Tongue (tissue), 3 donors: ENCODE measurements at places on chromosomes 1 and 21. TPM values are rescaled to one million over a fixed set of nuclear protein-coding genes. Genes with fewer than 3 reads are reported as not detected.

DNA sequence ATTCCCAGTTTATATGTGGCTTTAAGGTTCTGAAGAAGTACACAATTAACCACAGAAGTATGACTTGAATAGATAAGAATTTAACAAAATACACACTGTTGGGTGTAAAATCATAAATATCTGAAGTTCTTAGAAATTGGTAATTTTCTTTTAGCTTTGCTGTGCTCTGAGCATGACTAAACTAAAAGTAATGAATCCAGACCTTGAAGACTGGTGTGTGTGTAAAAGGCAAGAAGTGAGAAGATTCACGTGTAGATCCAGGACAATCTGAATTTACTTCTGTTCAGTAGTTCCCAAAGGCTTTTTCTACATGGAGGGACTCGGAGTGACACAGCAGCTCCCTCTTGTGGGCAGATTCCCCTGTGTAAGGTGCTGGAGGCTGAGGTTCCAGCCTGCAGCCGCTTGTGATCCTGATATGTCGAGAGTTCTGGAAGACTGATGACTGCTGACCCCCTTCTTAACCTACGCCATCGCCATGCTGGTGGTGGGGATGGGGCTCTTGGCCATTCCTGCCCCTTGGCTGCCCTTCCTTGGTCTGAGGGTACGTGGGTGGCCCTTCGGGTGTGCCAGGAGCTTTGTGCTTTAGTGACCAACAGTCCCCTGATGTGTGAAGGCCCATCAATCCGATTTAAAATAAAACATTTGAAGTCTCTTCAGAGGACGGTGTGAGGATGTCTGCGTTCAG, 62.7 kb downstream of the ADARB1 start:
- peak; percentile 95 for DNase-seq

DEPDC1 gene
- 9.4 TPM for total RNA-seq

DNA sequence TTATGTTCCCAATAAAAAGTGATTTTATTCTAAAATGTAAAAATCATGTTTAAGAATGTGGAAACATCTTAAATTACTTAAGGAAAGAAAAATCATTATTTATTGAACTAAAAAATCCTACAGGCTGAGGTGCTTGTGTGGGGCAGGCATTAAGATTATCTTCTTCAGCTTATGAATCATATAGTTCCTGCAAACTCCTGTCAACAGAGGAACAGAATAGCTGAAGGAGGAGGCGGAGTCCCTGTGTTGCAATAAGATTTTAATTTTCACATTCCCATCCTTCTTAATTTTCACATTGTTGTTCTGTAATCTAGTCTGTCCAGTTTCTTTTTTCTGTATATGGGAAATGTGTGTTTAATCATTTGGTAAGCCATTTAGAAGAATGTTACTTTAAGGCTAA, 20.6 kb upstream of the OLFML3 start:
- DNase-seq: no peak

DNA sequence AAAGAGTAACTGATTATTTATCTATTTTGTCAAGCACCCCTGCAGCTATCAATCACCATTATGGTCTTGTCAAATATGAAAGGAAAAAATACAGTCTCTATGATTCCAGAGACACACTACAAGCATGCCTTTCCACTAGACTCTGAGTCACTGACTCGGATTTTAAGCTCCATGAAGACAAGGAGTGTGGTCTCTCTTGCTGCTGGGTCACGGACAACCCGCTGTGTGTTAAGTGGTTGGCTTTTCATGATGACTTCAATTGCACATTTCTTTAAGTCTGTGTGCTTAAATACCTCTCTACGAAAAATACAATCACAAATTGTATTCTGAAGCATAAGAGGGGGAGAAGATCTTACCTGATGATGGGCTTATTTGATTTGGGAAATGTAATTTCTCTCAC, 14.0 kb upstream of the GNG4 start:
- no peak for DNase-seq

- no peak for DNase-seq
These were observed 195.5 kb upstream of the DUSP10 start for GRCh38 chr1:221937155-221937953.

- DNase-seq: peak; percentile 46
These were observed 135.4 kb downstream of the LMO4 start for GRCh38 chr1:87464022-87464490.

GRCh38 chr1:49050041-49050440, 273.4 kb upstream of the BEND5 start:
- DNase-seq: no peak

GRCh38 chr1:153565529-153566374, at the start of gene S100A2:
TSS of gene S100A2 (minus strand) at chr1:153565844. CDS start at chr1:153563877, 1,967 bp downstream.
- peak; percentile 68 for DNase-seq

- no peak for DNase-seq
These were observed 291.3 kb downstream of the OMA1 start for GRCh38 chr1:58255192-58255591.

VAV3 gene
- 39.8 TPM for total RNA-seq

GRCh38 chr1:193270996-193271395, 84.6 kb upstream of the B3GALT2 start:
- DNase-seq: no peak

DNA sequence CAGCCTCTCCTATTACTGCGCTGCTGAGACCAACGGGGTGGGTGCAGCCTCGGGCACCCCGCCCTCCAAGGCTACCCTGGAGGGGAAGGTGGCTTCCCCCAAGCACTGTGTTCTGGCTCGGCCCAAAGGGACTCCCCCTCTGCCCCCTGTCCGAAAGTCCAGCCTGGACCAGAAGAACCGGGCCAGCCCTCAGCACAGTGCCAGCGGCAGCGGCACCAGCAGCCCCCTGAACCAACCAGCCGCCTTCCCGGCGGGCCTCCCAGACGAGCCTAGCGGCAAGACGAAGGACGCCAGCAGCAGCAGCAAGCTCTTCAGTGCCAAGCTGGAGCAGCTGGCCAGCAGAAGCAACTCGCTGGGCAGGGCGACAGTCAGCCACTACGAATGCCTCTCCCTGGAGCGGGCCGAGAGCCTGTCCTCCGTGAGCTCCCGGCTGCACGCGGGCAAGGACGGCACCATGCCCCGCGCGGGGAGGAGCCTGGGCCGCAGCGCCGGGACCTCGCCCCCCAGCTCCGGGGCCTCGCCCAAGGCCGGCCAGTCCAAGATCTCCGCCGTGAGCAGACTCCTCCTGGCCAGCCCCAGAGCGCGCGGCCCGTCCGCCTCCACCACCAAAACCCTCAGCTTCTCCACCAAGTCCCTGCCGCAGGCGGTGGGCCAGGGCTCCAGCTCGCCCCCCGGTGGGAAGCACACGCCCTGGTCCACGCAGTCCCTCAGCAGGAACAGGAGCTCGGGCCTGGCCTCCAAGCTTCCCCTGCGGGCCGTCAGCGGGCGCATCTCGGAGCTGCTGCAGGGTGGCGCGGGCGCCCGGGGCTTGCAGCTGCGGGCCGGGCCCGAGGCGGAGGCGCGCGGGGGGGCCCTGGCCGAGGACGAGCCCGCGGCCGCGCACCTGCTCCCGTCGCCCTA, 533.1 kb downstream of the KIF26B start:
- peak; percentile 49 for DNase-seq

DNA sequence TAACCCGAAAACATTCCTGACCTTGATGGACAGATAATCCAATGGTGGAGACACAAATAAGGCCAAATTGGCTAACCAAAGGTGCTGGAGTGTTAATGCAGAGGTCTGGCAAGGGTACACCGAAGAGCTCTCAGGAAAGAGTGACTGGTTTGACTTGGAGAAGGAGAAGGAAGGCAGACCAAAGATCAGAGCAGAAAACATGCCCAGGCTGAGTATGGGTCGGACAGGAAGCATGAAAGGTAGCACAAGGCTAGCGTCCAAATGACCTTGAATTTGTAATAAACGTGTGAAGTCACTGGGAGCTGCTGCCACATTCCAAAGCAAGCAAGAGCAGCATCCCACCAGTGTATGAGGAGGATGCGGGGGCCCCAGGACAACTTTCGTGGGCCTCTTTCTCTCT, 45.7 kb downstream of the APP start:
- DNase-seq: no peak

DNA sequence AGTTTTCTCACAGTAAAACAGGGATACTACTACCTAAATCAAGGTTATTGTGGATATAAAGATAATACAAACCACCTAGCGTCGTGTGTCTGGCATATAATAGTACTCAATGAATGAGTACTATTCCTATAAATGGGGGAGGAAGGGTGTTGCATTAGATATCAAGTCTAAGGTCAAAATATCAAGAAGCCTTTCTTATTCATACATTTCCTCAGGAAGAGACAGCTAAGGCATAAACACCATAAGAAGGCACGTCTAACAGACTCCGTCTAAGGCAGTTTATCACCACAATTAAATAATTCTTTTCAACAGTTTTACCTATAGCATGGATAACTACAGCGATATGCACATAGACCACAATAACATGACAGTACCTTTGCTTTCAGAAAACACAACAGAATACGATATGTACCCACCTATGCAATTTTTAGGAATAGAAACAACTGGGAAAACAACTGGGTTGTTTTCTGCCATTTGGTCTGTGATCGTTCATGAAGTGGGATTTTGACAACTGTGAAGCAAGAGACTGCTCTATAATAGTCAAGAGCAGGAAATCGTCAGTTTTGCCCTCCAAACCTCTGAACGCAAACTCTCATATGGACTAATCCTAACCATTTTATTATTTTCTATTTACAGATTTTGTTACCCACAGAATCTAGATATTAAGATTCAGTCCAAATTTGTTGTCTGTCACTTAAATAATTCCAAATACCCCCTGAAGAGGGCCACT, 53.1 kb downstream of the HNRNPR start:
- DNase-seq: no peak

GRCh38 chr1:198830412-198830811, 191.6 kb downstream of the PTPRC start:
- DNase-seq: no peak

DNA sequence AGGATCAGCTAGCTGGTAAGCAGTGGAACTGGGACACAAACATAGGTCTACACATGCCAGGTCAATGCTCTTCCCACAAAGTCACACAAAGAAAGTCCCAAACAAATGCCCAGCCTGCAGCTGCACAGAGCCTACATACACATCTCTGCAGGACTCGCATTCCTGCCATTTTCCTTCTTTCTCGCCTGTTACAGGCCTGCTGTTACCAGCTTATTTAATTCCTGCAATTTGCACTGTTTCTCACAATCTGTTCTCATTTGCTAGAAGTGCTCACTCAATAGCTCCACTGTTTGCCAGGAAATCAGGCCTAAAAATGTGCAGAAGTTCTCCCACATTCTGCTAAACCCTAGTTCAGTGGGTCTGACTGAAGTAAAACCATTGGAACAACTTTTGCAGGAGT, 362.6 kb upstream of the C1orf87 start:
- peak; percentile 79 for DNase-seq

TRIM63 gene
- 64.5 TPM for total RNA-seq
